ENCODE measurements at places on chromosomes 3 and 15.

- DNase-seq = no peak
Measured at GRCh38 chr3:113258361-113258760, 47.0 kb downstream of the BOC start.

DNA sequence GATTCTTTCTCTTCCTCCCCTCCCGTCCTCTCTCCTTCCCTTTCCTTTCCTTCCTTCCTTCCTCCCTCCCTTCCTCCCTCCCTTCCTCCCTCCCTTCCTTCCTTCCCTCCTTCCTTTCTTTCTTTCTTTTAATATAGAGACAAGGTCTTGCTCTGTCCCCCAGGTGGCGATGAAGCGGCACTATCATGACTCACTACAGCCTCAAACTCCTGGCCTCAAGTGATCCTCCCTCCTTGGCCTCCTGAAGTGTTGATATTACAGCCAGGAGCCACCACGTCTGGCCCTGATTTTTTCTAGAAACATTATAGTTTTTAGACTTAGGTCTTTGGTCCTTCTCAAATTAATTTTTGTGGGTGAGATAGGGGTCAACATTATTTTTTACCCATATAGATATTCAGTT, 15.5 kb downstream of the GRM2 start:
- DNase-seq = no peak

GRCh38 chr3:8607234-8608040, 37.2 kb downstream of the SSUH2 start:
- no peak for DNase-seq

- peak; percentile 1 for DNase-seq
Measured at GRCh38 chr3:85821130-85821756, 862.5 kb downstream of the CADM2 start.

DNA sequence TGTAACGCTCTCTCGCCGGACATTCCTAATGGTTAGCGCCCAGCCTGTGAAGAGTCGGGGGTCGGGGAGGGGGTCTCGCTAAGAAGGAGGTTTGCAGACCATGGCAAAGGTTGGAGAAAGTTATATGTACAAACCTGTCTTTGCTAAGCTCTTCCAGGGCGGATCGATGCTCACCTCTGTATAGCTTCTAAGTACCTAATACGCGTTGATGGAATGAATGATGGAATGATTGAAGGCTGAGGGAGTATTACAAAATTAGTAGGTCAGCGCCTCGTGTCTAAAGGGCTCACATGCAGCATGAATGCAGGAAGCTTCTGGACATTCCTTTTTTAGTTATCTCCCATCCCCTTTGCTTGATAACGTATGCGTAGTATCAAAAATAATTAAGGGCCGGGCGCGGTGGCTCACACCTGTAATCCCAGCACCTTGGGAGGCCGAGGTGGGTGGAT, 305 bp upstream of the KPNA1 start:
- no peak for DNase-seq

Data from suppressor macrophage treated with lipopolysaccharide for 1 hour (primary cell).